ENCODE measurements at places on chromosomes 3 and 15. TPM values are rescaled to one million over a fixed set of nuclear protein-coding genes. Genes with fewer than 3 reads are reported as not detected.

The CDAN1 gene
- total RNA-seq = 10.9 TPM

The PP2D1 gene
- not detected for total RNA-seq

GRCh38 chr3:114741066-114741465 lies 406.0 kb downstream of the ZBTB20 start:
- no peaks in the 10 kb centered on the region for H3K36me3 ChIP-seq
- no peak overlapping the region for H3K4me3 ChIP-seq
- no peak for DNase-seq
- H3K4me1 ChIP-seq = peaks cover 10% of the 10 kb centered on the region
- no peak overlapping the region for H3K27ac ChIP-seq

- no peaks in the 10 kb centered on the region for H3K27me3 ChIP-seq
- DNase-seq = no peak
- no peaks in the 10 kb centered on the region for H3K36me3 ChIP-seq
- H3K4me1 ChIP-seq = no peaks in the 10 kb centered on the region
- no peak overlapping the region for H3K4me3 ChIP-seq
Observed at GRCh38 chr15:20349774-20350498, 191.7 kb downstream of the GOLGA6L6 start.

DNA sequence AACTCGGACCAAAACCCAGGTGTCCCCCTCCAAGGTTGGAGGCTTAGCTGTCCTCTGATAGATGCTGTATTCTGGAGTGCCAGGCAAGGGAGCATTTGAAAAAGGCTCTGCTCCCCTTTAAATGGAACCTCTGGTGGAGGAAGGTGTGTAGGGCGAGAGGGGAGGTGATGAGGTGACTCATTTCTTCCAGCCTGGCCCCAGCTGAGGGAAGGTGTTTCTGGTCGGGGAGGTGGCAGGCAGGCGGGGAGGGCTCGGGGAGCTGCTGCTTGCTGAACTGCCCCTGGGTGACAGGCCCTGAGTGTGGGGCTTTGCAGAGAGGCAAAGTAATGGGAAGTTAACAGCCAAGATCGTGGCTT lies 18.8 kb downstream of the PSTPIP1 start:
- no peaks in the 10 kb centered on the region for H3K27me3 ChIP-seq
- H3K4me3 ChIP-seq = no peak overlapping the region
- peak overlapping the region; percentile 47 for H3K27ac ChIP-seq
- no peaks in the 10 kb centered on the region for H3K36me3 ChIP-seq

The LRRIQ4 gene
- total RNA-seq = not detected

The BLM gene
- 6.4 TPM for total RNA-seq

GRCh38 chr3:19226479-19226878 lies 78.2 kb downstream of the KCNH8 start:
- H3K27ac ChIP-seq = no peak overlapping the region
- H3K4me3 ChIP-seq = no peak overlapping the region
- no peaks in the 10 kb centered on the region for H3K27me3 ChIP-seq
- H3K36me3 ChIP-seq = no peaks in the 10 kb centered on the region

The BFSP2 gene
- not detected for total RNA-seq

Measured in transverse colon (tissue), 4 donors.